GM13976 (cell line): ENCODE measurements at places on chromosomes 1 and 21.

- no peak for DNase-seq
Measured at GRCh38 chr21:19402870-19403269, 999.3 kb upstream of the TMPRSS15 start.

DNA sequence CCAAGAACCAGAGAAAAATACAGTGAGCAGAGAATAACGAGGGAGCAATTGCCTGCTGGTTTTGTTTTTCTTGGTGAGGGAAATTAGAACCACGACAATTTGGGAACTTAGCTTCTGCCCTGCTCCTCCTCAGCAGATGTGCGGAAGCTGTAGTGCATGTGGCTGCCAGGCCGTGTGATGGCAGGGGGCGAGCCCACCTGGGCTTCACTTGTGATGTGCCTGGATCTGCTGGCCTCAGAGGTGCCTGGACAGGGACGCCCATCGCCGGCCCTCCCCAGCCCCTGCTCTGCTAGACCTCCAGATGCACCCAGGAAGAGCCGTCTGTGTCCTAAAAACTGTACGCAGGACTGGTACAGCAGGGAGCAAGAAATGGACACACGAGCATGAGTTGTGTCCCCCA, 28.5 kb upstream of the C1orf174 start:
- no peak for DNase-seq

DNA sequence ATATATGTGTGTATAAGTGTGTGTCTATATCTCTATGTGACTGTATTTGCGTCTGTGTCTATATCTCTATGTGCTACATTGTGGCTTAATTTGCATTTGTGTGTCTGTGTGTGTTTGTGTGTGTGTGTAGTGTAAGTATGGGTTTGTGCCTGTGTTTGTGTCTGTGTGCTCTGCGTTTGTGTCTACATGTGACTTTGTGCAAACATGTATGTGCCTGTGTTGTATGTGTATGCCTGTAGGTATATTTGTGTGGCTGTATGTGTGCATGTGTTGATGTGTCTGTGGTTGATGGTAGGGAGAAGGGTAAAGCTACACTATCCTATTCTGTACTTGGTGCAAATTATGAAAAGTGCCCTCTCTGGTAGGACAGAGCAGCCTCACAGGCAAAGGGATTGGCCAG, 7.3 kb upstream of the FGGY start:
- no peak for DNase-seq

GRCh38 chr1:1354271-1355247, 3.8 kb downstream of the MXRA8 start:
- DNase-seq, result no peak

DNA sequence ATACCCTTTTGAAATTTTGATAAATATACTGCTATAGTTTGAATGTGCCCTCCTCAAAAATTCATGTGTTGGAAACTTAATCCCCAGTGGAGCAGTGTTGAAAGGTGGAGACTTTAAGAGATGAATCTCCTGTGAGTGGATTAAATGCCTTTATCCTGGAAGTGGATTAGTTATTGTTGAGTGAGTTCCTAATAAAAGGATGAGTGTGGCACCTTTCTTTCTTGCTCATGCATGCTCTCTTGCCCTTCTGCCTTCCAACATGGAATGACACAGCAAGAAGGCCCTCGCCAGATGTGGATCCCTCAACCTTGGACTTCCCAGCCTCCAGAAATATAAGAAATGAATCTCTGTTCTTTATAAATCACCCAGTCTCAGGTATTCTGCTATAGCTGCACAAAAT, 51.8 kb downstream of the CD160 start:
- DNase-seq, result no peak

- no peak for DNase-seq
Measured at GRCh38 chr1:63976006-63976405, 202.2 kb downstream of the ROR1 start.

GRCh38 chr1:35660581-35661473, 19.5 kb upstream of the PSMB2 start:
- DNase-seq, result no peak

DNA sequence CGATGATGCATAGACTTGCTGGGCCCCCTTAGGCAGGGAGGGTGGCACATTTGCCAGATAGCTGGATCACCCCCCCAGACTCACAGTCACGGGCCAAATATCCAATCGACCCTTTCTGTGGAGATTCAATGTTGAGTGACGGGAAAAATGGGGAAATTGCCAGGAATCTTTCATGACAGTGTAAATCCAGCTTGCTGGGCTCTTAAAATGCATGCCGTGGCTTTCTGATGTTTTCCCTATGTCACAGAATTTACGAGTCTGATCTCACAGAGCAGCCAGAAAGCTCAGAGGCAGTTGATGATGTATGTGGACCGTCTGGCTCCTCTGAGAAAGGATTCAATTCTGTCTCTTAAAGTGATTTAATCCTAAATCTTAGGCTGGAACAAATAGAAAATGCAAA, 150.1 kb upstream of the ZNF644 start:
- DNase-seq, result no peak

GRCh38 chr1:114178936-114179335, 25.3 kb upstream of the SYT6 start:
- DNase-seq, result no peak

- DNase-seq, result no peak
Measured at GRCh38 chr1:75083848-75084514, 50.2 kb upstream of the LHX8 start.

DNA sequence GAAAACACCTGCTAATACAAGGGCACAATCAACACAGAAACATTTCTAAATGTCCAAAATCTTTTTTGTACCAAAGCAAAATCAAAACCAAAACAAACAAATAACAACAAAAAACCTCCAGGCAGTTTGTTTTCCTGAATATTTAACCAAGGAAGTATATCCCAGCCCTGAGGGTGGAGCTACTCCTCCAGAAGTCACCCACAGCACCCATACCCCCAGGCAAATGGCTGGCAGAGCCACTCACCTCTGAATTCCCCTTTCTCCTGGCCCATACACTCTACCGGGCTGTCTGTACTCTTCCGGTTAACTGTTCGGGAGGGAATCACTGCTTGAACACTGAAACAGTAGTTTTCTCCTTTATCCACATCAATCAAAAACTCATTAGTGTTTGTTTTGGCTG, 9.5 kb downstream of the F3 start:
- DNase-seq, result no peak

GRCh38 chr1:80640978-80641377, 1159.8 kb upstream of the ADGRL2 start:
- no peak for DNase-seq

- no peak for DNase-seq
Measured at GRCh38 chr1:4741876-4742423, 87.5 kb downstream of the AJAP1 start.

- no peak for DNase-seq
Measured at GRCh38 chr1:94000510-94001282, 91.5 kb upstream of the GCLM start.

GRCh38 chr1:67540733-67541125, 110.5 kb upstream of the SERBP1 start:
- DNase-seq, result no peak

DNA sequence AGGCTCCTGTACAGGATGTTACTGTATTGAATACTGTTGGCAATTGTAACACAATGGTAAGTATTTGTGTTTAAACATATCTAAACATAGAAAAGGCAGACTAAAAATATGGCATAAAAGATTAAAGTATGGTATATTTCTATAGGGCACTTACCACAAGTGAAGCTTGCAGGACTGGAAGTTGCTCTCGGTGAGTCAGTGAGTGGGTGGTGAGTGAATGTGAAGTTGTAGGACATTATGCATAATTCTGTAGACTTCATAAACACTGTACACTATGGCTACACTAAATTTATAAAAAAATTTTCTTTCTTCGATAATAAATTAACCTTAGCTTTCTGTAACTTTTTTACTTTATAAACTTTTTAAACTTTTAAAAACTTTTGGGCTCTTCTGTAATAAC, 13.7 kb upstream of the TRIM62 start:
- no peak for DNase-seq

DNA sequence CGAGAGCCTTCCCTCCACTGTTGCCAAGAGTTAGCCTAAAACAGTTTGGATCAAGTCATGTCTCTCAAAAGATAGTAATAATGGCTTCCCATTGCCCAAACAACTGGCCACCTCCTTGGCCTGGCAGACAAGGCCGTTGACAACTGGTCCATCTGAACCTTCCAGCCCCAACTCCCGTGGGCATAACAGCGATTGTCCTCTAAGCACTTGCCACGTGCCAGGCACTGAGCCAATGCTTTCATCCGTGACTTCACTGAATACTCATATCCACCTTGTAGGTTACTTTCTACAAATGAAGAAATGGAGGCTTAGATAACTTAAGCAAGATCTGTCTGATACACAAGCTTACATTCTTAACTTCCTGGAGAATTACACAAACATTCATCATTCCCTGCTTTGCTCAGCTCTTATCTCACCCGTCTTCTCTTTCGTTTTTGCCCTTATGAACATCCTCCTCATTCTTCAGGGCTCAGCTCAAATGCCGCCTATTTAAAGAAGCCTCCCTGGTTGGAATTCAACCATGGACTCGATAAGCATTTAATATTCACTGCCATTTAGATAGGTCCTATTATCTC, 106.4 kb downstream of the KCND3 start:
- no peak for DNase-seq

DNA sequence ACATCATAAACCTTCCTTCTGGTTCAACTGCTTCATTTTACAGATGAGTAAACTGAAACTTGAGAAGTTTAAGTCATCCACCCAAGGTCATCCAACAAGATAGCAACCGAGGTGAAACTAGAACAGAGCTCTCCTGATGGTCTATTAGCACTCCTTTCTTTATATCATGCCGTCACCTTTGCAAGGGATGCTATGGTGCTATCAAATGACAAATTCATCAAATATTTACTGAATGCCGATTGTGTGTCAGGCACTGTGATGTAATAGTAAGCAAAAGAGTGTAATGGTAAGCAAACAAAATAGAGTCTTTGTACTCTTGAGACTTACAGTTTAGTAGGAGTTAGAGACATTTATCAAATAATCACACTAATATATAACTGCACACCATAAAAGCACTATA, 14.0 kb upstream of the SGIP1 start:
- no peak for DNase-seq

DNA sequence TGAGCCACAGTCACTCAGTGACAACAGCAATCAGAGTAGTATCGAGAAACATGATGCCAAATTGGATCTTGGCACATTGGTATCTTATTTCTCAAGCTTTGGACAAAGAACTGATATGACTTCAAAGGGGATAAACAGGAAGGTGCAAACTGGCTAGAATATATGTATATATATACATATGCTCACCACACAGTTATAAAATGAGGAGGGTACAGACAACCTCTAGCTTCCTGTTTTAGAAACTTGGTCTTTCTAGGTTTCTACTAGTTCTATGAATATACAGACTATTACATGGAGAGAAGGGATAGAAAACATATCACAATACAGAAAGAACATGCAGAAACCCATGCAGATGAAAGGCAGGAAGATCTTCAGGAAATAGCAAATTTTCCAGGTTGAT, 292.1 kb upstream of the SNX7 start:
- DNase-seq, result no peak

- no peak for DNase-seq
Measured at GRCh38 chr1:933603-933940, 9.8 kb downstream of the SAMD11 start.

- no peak for DNase-seq
Measured at GRCh38 chr1:190717055-190717454, 239.4 kb upstream of the BRINP3 start.

DNA sequence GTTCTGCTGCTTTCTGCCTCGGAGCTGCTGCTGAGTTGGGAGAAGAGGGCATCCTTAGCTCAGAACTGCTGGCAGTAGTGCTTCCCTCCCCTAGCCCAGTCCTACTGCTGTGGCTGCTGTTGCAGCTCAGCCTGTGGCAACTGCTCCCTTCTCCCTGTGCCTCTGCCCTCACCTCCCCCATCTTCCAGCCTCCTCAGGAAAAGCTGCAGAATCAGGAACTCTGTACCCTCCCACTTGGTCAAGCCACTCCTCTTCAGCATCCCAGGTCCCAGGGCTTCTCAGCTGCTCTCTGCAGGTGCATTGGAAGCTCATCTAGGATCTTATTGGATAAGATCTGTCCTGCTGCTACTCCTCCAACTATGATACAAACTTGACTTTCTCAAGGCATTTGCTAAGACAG, 316.7 kb downstream of the BRINP2 start:
- no peak for DNase-seq

GRCh38 chr1:218778257-218779126, 395.2 kb upstream of the LYPLAL1 start:
- no peak for DNase-seq

- DNase-seq, result no peak
Measured at GRCh38 chr1:54290506-54291184, 90.7 kb downstream of the MRPL37 start.

DNA sequence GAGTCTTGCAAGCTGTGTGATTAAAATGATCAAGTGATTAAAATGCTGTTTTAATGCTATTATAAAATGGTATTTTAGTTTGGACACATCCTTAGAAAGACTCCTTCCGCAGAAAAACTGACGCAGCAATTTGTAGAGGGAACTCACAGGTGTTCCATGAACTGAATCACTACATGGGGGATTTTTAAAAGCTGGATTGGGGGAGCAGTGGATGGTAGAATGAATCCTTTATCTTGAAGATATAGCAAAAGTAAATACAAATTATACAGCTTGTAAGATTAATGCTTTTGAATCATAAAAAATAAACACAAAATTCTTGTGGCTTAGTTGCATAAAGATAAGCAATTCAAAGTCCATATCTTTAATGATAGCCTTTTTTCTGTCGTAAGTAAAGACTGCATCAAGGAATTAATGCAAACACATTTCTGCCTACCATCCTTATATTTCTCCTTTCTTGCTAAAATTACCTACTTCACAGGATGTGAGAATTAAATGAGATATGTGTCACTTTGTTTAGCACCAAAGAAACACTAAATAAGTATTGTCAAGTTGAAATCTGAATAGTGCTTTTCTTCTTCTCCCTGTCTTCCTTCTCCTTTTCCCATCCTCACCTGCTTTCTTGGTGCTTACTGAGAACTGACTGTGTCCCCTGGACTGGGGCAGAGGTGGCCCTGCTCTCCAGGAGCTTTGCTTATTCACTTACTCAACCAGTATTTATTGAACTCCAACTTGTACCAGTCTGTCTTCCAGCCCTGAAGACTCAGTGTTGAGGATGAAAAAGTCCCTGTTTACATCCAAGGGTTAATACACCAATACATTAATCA, 61.5 kb upstream of the F3 start:
- DNase-seq, result no peak

DNA sequence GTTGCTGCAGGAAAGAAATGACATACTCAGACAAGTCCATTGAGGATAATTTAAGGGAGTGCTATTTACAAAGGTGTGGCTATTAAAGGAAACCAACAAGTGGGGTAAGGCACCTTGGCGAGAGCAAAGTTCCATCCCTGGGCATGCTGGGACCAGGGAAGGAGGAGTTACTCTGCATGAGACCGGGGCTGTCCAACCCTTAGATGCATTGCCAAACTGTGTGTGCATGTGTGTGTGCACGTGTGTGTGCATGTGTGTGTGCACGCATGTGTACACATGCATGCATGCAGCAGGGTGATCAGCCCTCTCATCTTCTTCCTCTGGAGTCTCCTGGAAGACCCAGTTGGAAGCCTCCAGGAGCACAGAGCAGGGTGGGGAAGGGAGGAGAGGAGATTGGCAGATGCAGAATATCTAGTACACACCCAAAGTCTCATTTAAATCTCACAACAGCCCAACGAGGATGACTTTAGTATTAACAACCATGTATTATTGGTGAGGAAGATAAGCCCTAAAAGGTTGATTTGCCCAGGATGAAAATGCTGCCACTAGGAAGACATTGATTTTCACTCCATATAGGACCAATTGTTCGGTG, 72.2 kb upstream of the CD34 start:
- no peak for DNase-seq
